ENCODE measurements at places on chromosomes 7 and 10.

- no peak for DNase-seq
These were observed 33.9 kb downstream of the PTER start for GRCh38 chr10:16470747-16471146.

- DNase-seq: no peak
These were observed 468.6 kb upstream of the COBL start for GRCh38 chr7:51785171-51785570.

DNA sequence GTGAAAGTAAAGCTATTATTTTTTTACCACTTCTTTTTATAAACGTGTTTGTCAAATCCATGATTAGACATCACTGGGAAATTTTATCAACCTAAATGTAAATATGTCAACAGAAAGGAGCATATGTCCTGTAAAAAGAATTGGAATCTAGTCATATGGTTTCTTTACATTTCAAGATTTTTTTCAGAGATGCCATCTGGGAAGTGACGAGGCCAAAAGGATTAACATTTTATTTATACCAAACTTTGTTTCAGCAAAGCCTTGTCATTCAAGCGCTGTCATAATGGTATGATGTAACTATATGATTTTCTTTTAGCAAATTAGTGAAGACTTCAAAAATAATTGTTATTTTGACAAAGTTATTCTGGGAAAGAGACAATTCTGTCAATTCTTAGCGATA lies 117.3 kb downstream of the SEMA3A start:
- no peak for DNase-seq

GRCh38 chr10:43126759-43127424 lies 11.4 kb upstream of the CSGALNACT2 start:
- peak; percentile 57 for DNase-seq

DNA sequence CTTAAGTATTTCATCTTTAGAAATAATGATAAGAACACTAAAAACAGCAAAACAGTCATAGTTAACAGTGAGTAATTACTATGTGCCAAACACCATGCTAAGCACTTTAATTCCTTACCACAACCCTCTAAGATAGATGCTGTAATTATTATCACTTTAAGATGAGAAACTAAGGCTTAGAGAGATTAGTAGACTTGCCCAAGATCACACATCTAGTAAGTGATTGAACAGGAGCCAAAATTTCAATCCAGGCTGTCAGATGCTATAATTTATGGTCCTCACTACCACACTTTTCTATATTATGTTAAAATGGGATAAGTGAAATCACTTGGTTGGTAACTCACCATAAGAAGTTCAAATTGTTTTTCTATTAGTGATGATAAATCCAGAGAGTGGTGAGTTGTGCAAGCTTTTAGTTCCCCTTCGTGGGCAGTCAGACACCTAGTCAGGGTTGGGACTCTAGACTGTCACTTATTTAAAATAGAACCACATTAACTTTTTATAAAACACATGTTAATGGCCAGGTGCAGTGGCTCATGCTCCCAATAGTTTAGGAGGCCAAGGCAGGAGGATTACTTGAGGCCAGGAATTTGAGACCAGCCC lies 85.9 kb upstream of the GATA3 start:
- DNase-seq: no peak

DNA sequence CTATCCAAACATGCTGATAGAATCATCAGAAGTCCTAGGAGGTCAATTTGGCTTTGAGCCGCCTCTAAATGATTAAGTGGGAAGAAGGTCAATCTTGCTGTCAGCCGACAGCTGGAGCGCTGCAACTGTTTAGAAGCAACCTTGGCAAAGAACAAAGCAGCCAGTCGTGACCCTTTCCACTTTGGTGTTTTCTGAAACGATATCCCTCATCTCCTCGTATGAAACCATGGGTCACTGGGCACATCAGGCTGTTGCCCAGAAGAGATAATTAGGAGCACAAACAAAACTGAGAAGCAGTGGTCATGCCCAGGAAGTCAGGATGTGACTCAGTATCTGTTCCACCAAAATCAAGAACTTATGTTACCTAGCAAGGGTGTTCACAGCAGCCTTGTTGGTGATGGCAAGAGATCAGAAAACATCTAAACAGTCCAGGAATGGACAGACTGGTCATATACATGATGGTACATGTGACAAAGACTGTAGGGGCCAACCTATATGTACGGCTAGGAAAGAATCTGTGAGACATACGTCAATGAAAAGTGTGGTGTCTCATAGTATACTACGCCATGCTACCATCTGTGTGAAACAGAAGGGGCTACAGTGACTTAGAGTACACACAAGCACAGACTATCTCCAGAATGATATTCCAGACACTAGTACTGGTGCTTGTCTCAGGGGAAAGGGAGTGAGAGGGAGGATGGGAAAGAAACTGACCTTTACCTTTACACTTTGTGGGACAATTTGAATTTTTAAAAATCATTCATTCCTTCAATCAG lies 22.4 kb downstream of the STN1 start:
- no peak for DNase-seq

GRCh38 chr7:157612664-157613561 lies 276.1 kb downstream of the DNAJB6 start:
- DNase-seq: peak; percentile 72

DNA sequence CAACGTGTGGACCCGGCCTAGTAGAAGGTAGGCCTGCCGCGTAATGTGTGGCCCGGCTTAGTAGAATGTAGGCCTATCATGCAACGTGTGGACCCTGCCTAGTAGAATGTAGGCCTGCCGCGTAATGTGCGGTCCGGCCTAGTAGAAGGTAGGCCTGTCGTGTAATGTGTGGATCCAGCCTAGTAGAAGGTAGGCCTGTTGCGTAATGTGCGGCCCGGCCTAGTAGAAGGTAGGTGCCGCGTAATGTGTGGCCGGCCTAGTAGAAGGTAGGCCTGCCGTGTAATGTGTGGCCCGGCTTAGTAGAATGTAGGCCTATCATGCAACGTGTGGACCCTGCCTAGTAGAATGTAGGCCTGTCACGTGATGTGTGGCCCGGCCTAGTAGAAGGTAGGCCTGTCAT lies 11.9 kb upstream of the GTPBP4 start:
- DNase-seq: no peak

DNA sequence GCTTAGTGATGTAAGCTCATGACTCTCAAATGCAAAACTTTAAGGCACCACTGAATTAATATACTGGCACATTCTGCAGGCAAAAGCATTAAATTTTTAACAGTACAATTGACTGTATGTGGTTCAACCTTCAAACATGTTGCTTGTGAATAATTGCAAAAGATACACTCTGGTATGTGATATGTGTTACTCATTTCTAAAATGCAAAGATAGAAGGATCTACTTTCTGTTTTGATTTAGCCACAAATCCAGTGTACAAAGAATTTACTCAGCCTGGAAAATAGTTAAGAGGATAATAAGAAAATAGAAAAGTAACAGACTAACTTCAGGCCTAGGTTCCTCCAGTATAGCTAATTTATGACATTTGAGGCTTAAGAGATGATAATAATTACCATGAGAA lies 66.6 kb upstream of the NOBOX start:
- no peak for DNase-seq

DNA sequence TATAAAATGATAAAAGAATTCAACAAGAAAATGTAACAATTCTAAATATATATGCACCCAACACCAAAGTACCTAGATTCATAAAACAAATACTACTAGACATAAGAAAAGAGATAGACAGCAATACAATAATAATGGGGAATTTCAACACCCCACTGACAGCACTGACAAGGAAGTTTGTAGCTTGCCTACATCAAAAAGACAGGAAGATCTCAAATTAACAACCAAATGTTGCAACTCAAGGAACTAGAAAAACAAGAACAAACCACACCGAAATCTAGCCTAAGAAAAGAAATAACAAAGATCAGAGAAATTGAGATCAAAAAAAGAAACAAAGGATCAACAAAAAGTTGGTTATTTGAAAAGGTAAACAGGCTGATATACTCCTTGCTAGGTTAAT lies 36.5 kb upstream of the TNKS2 start:
- no peak for DNase-seq

DNA sequence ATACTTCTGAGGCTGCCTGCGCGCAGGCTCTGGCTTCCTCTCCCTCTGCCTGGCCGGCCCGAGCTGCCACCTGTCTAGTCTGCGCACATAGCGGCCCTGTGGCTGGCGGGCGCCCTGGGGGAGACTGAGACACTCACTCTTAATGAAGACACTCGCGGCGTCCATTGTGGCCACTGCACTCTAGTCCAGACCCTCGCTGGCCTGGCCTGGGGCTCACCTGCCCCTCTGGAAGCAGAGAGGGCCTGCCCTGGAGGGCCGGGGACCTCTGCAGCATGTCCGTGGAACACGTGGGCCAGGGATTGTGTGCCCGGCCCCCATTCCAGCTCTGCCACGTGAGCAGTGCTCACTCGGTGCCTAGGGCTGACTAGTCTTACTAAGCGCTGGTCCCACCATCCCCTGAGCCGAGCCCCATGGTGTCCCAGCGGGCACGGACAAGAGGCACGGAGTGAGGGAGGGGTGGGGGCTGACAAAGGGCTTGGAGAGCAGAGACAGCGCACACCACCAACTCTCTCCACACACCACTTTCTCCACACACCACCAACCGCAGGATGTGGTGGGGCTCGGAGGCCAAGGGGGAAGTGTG lies 149.3 kb downstream of the ELFN1 start:
- no peak for DNase-seq

DNA sequence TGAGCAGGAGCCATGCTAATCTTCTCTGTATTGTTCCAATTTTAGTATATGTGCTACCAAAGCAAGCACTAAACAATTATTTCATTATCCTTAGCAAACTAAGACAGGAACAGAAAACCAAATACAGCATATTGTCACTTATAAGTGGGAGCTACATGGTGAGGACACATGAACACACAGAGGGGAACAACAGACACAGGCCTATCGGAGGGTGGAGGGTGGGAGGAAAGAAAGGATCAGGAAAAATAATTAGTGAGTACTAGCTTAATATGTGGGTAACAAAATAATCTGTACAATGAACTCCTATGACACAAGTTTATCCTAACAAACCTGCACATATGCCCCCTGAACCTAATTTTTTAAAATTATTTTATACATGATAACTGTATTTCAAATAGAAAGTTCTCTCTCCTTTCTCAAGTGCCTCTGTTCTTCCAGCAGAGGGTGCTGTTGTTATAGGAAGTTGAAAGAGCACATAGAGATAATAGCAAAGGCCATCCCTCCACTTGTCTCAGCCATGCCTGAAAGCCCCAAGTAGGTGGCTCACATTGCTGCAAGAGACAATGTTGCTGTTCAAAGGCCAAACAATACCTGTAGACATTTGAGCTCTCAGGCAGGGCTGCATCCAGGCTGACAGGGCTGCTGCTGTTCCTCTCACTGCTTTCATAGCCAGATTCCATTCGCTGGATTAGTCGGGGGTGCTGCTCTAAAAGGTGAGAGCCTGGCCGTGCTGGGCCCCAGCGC lies 33.4 kb upstream of the PPP3CB start:
- DNase-seq: no peak

GRCh38 chr7:157009170-157009777 lies 1.2 kb downstream of the MNX1 start:
- no peak for DNase-seq

DNA sequence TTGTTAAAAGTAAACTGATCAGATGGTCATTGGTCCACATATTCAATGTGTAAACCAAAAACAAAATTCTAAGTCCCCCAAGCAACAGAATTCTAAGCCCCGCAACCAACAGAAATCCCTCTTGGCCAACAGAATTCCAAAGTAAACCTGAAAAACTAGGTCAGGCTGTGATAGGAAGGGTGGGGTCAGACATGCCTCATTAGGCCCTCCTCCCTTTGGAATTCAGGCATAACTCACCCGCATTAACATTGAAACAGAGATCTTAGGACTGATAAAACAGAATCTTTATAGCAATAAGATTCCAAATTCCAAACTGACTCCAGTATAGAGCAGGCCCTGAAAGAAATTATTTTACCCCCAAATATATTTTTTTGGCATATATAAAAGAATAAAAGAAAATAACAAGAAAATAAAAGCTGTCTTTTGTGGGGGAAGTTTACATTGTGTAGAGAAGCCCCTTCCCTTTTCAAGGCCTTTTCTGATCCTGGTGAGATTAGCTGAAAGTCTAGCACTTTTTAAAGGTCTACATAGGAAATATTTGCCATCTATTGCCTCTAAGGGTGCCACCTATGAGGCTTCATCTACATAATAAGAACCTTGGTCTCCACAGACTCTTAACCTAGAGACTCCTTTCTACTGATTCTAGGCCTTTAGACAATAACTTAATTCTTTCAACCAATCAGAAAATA lies 30.5 kb downstream of the GNAT3 start:
- no peak for DNase-seq

- no peak for DNase-seq
These were observed 5.2 kb downstream of the TACR2 start for GRCh38 chr10:69411476-69411875.

DNA sequence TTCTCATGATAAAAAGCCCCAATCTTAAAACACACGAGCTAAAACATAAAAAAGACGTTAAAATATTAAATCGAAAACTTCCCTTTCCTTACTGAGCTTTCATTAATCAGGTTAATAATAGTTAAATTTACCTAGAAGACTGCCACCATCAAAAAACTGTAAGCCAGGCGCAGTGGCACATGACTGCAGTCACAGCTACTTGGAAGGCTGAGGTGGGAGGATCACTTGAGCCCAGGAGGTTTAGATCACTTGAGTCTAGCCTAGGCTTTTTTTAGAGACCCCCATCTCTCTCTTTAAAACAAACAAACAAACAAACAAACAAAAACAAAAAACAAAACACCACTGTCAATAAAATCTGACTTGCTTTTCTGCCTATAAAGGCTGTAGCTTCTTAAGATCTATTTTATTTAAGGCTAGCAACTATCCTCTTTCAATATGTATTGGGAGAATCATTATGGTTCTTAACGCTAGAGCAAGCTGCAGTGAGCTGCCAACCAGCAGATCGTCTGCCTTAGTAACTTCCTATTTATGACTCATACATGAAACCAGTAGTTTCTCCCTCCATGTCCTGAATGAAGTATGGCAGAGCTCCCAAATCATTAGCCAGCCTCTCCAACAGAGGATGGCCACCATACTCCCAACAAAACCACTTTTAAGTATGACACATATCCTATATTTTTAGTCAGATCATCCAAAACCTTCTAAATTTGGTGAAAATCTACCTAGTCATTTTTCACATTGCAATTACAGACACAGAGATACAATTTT lies 163.7 kb downstream of the SRPK2 start:
- no peak for DNase-seq

GRCh38 chr10:132045324-132045723 lies 20.4 kb upstream of the JAKMIP3 start:
- no peak for DNase-seq

DNA sequence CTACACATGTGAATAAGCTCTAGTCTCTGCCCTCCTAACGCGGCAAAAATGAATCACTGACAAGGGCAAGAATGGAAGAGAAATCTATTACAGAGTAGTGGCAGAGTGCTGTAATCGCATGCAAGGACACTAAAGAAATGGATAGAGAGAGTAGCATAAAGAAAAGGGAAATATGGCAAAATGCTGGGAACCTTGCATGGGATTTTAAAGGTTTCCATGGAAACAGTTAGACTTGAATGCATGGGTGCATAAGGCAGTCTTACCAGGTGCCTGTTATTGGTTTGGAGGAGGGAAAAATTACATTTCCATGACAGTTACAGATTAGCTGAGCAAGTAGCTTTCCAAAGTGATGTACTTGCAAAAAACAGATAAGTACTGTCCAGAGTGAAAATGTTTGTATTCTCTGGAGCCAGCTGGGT lies 233.4 kb downstream of the PTN start:
- DNase-seq: no peak

GRCh38 chr7:30797176-30798040 lies 26.2 kb downstream of the MINDY4 start:
- no peak for DNase-seq
